Stimulated activated CD4-positive, alpha-beta T cell treated with anti-CD3 and anti-CD28 coated beads, Interleukin-15, amount 100 ng/mL, for 1 hour (primary cell): ENCODE measurements at places on chromosomes 5 and 9.

GRCh38 chr5:127586066-127586770, 62.7 kb upstream of the CTXN3 start:
- no peak for DNase-seq

DNA sequence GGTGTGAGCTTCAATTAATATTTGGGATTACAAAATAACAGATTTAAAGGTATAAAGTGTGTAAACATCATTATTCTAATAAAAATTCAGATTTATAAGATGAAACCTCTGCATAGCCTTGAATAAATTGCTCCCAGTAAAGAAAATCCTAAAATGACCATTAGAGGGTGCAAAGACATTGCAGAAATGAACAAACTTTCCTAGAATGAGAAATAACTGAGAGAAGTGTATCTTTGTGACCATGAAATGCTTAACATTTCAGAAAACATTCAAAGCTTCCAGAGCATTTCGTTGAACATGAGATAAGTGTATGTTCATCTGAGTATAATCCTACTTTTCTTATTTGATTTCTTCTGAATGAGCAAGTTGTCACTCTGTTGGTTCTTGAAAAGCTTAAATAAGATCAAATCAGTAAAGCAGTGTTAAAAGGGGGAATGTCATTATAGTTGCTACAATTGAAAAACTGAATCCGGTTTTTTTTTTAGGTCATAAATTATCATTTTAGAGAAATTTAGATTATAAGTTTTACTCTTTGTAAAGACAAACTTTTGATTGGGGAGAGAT, 24.7 kb upstream of the NUDT12 start:
- no peak for DNase-seq

DNA sequence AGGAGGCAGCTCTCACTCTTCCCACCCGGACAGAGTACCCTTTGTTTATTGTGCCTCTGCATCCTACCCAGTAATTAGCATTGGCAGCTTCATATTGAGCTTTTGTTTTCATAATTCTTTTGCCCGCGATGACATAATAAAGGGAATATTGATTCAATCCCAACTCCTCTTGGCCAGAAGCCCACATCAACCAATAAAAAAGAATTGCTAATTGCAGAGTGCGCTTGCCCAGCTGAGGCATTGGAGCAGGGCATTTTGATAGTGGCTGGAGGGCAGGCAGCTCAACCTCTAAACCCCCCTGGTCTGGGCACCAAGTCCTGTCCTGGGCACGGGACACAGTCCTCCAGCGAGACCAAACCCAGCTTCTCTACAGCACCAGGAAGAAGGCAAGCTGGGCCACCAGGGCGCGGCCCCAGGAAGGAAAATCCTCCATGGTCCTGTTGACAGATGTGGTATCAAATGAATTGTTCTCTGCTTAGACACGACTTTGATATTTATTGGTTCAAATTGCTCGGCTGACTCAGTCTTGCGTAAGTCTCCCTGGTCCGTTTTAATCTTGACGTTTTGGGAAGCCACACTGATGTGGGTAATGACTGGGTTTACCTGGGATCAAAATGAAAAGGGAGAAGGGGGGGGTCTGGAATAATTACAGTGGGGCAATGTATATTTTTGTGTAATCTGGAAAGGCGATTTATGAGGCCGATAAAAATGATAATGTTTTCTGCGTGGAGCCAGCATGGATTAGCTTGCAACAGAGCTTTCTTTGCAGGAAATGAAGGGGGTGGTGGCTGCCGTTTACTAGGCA, 220.7 kb upstream of the MSX2 start:
- DNase-seq = no peak

DNA sequence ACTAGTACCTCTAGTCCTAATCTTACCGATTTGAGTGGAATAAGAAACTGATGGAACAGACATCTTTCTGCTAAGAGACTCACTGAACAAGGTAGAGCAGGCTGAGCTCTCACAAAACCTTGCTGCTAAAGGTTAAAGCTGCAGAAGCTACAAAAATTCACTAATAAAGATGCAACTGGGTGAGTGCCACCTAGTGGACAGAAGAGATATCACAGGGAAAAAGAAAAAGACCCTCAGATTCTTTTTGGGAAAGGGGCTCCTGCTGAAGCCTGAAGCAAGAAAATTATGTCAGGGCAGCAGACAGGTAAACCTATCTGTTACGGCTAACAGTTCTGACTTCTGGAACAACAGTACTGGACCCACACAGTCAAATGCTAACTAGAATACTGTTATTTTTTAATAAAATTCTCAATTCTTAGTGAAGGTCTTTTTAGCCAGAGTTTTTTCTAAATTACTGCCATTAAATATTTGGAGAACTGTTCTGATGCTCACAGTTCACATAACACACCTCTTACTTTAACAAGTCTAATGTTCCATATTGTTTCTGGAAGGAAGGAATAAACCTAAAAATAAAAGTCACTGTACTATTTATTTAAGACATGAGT, 51.2 kb downstream of the DIAPH1 start:
- no peak for DNase-seq

DNA sequence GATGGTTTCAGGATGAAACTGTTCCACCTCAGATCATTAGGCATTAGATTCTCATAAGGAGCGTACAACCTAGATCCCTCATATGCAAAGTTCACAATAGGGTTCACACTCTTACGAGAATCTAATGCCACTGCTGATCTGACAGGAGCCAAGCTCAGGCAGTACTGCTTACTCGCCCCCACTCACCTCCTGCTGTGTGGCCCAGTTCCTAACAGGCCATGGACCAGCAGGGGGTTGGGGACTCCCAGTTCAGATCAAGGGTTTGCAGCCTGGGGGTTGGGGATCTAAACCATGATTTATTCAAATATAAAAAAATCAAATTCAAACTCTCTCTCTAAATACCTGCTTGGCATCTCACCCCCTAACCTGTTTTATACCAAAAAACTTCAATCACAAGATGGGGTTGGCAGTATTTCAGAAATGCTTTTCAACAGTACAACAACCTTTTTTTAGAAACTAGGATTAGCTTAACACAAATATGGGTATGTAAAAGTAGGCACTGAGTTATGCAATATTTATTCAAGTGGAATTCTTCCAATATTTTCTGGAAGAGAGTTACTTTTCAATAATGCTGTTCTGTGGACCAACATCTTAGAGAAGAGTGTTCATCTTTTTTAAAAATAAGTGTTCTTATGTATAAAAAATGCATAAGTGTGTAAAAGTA, 30.1 kb upstream of the SLC12A2 start:
- no peak for DNase-seq

- no peak for DNase-seq
These were observed 86.2 kb upstream of the CDH9 start for GRCh38 chr5:27124590-27124989.

DNA sequence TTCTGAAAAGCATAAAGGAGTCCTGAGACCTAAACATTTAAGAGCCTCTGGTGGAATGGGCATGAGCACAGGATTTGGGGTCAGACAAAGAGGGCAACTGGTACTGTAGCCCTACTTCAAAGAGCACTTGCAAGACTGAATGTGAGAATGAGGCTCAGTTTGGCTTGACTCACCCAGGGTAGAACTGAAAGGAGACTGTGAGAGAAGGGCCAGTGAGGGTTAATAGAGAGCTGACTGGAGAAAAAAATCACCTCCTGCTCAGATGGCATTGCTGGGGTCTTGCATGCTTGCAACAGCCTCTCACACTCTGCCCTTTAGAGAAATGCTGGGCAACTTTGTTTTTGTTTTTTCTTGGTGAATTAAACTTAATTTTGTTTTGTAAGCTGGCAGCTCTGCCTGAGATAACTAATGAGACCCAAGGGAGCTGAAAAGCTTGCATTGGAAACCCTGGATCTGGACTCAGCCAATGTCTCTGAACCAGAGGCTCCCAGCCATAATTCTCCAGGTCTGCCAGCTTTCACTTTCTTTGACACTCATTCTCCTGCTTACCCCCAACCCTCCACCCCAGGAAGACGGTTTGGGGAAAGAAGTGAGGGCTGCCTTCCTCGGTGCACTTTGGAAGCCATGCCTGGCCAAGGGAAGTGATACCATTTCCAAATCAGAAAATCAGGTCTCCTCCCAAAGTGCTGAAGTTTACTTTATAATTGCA, 161.1 kb upstream of the PANK3 start:
- no peak for DNase-seq

DNA sequence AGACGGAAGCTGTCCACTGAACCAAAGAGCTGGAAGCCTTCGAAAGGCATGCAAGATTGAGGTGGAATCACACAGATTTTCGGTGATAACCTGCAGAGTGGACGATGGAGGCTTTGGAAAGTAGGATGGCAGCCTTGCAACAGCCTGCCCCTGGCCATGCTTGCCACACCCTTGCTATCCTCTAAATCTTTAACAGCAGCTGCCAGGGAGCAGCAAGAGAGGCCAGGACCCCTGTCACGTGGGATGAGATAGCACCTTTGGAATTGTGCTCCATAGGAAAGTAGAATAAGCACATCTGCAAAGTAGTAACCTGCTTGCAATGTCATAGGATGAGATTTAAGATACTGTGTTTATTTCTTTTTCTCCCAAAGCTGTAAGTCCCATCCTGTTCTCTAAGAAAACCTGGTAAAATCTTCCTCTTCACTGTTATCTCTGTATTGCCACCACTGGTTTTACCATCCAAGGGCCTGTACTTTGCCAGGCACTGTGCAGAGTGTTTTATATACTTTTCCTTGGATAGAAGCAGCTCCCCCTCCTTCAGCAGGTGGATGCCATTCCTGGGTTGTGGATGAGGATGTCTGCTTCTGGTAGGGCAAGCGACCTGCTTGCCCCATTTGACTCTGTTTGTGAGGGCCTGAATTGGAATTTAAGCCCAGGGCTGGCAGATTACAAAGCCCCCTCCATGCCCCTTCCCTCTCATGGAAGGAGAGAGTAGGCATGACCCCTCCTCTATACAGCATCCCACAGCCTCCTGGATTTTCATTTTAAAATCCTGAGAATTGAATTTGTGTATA, 10.1 kb downstream of the TRIO start:
- no peak for DNase-seq

- no peak for DNase-seq
These were observed 78.3 kb downstream of the MAMDC2 start for GRCh38 chr9:70121818-70122436.

GRCh38 chr5:173598686-173599085, 17.8 kb downstream of the BOD1 start:
- no peak for DNase-seq

GRCh38 chr9:131386281-131386680, 7.6 kb upstream of the PRRC2B start:
- DNase-seq = no peak

GRCh38 chr5:87103616-87104287, 163.9 kb upstream of the RASA1 start:
- DNase-seq = no peak
